ENCODE measurements at places on chromosomes 13 and 19. TPM values are rescaled to one million over a fixed set of nuclear protein-coding genes. Genes with fewer than 3 reads are reported as not detected.

GRCh38 chr13:112065521-112065866 lies 1.5 kb upstream of the SOX1 start:
- peaks cover 9% of the 10 kb centered on the region for H3K36me3 ChIP-seq
- H3K27ac ChIP-seq: no peak overlapping the region
- peak overlapping the region; percentile 45 for H3K4me3 ChIP-seq
- H3K4me1 ChIP-seq: peaks cover 7% of the 10 kb centered on the region
- no peak for DNase-seq

DNA sequence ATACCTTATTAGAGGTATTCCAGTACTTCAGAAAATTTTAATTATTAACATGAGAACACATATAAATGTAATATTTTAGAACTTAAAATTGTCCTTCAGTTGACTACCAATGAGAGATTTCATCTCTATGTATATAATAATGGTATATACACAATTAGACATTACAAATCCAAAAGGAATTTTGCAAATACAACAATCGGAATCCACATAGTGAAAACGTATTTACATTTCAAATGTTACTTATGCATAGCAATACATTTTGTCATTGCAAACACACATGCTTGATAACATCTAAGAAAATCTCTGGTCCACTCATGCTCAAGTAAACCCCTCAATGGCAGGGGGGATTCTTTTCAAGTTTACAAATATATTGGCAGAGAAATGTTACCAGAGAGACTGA lies 2345.2 kb downstream of the PCDH9 start:
- no peaks in the 10 kb centered on the region for H3K27me3 ChIP-seq
- no peak for DNase-seq
- no peaks in the 10 kb centered on the region for H3K36me3 ChIP-seq
- H3K4me1 ChIP-seq: no peaks in the 10 kb centered on the region

DNA sequence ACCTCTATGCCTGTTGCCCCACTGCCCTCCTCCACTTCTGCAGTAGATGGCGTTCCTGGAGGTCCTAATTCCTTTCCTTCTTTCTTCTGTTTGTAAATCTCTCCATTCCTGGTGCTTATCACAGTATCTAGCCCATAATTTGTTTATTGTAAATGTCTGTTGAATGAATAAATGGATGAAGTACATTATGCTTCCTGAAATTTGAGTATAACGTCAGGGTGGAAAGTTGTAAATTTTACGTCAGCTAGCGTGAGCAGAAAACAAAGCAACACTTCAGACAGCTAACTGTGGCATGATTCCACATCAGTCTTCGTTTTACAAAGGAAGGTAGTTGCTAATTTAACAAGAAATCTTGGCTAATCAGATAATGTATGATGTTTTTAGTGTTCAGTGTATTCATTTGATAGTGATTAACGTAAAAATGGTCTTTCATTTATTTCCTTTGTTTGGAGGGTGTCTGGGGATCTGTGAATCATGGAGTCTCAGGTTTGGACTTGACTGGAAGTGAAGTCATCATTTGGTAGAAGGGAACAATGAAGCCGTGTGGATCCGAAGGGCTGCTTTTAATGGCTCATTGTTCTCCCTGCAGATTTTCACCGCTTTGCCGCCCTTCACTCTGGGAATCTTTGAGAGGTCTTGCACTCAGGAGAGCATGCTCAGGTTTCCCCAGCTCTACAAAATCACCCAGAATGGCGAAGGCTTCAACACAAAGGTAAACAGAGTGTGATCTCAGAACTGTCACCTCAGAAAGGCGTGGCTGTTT lies 215.1 kb downstream of the SHISA2 start:
- no peak overlapping the region for H3K4me3 ChIP-seq
- no peak overlapping the region for H3K27ac ChIP-seq
- no peaks in the 10 kb centered on the region for H3K36me3 ChIP-seq
- peaks cover 2% of the 10 kb centered on the region for H3K27me3 ChIP-seq

DNA sequence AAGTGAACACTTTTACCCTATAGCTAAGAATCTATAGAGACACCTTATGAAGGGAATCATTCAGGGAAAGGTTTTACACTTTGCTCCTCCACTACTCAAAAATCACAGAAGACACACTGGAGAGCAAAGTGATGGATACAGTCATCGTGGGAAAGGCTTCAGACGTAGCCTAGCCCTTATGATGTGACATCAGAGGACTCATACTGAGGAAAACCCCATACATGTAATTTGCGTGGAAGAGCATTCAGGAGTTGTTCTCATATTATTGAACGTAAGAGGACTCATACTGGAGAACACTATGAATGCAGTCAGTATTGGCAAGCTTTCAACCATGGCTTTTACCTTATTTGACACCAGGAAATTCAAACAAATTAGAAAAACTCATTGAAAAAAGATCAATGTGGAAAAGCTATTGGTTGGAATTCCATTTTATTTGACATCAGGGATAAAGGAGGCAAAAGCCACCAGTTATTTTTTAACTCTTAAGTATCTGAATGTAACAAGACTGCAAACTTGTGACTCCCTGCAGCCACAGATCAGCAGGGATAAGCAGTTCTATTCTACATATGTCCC lies 16.1 kb upstream of the ZNF274 start:
- H3K4me1 ChIP-seq: no peaks in the 10 kb centered on the region
- no peak for DNase-seq
- H3K27ac ChIP-seq: no peak overlapping the region
- H3K36me3 ChIP-seq: peaks cover 23% of the 10 kb centered on the region
- H3K4me3 ChIP-seq: no peak overlapping the region

- DNase-seq: no peak
- peaks cover 9% of the 10 kb centered on the region for H3K4me1 ChIP-seq
- no peaks in the 10 kb centered on the region for H3K27me3 ChIP-seq
- peaks cover 5% of the 10 kb centered on the region for H3K36me3 ChIP-seq
- no peak overlapping the region for H3K27ac ChIP-seq
Measured at GRCh38 chr19:43605875-43606568, 5.9 kb upstream of the SRRM5 start.

DNA sequence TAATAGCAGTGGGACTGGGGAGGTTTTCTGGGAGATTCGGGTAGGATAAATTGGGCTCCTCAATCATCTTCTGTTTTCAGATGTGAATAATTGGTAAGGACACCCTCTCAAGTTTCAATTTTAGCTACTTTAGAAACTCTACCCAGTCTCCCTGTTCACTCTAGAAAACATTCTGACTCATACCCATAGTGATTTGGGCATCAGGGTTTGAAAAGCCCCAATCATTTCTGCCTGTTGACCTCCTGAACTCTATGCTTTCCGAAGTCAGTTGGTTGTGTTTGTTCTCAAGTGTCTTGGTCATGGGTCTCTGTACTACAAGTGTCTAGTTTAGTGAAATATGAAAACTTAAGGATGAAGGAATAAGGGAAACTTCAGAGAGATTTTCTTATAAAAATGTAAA lies 911.3 kb upstream of the GPC6 start:
- no peaks in the 10 kb centered on the region for H3K27me3 ChIP-seq
- H3K36me3 ChIP-seq: no peaks in the 10 kb centered on the region
- H3K4me3 ChIP-seq: no peak overlapping the region
- H3K27ac ChIP-seq: no peak overlapping the region

GRCh38 chr13:102028868-102029267 lies 373.0 kb downstream of the FGF14 start:
- H3K4me1 ChIP-seq: no peaks in the 10 kb centered on the region
- H3K36me3 ChIP-seq: no peaks in the 10 kb centered on the region
- H3K4me3 ChIP-seq: no peak overlapping the region

DNA sequence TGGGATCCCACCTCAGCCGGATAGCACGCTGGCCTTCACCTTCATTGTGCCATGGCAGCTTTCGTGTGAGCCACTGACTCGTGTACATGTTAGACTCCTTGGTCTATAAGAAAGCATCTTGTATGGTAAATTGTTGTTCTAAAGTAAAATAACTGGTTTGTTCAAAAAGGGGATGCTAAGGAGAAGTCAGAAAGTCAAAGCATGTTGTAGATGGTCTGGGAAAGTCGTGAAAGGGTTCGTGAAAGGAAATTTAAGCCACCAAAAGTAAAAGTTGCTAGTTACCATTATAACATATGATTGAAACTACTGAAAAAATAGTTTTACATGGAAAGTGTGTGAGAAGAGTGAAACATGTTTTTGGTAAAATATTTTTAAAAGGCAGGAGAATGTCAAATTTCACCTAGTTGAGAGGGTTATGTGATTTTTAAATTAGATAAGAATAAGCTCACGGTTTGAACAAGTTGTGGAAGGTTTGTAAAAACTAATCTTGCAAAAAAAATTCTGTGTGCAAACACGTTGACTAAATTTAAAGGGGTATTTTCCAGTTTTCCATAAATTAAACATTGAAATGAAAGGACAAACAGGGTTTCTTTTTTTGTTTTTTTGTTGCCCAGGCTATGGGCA lies 23.4 kb downstream of the DPRX start:
- H3K4me1 ChIP-seq: no peaks in the 10 kb centered on the region
- H3K27me3 ChIP-seq: no peaks in the 10 kb centered on the region
- H3K4me3 ChIP-seq: no peak overlapping the region
- H3K36me3 ChIP-seq: peaks cover 2% of the 10 kb centered on the region
- H3K27ac ChIP-seq: no peak overlapping the region
- no peak for DNase-seq

- peak; percentile 71 for DNase-seq
- peaks cover 22% of the 10 kb centered on the region for H3K4me1 ChIP-seq
- peak overlapping the region; percentile 73 for H3K4me3 ChIP-seq
- H3K27me3 ChIP-seq: peaks cover 2% of the 10 kb centered on the region
- peaks cover 3% of the 10 kb centered on the region for H3K36me3 ChIP-seq
Measured at GRCh38 chr19:919199-920050, 2.3 kb downstream of the KISS1R start.

DNA sequence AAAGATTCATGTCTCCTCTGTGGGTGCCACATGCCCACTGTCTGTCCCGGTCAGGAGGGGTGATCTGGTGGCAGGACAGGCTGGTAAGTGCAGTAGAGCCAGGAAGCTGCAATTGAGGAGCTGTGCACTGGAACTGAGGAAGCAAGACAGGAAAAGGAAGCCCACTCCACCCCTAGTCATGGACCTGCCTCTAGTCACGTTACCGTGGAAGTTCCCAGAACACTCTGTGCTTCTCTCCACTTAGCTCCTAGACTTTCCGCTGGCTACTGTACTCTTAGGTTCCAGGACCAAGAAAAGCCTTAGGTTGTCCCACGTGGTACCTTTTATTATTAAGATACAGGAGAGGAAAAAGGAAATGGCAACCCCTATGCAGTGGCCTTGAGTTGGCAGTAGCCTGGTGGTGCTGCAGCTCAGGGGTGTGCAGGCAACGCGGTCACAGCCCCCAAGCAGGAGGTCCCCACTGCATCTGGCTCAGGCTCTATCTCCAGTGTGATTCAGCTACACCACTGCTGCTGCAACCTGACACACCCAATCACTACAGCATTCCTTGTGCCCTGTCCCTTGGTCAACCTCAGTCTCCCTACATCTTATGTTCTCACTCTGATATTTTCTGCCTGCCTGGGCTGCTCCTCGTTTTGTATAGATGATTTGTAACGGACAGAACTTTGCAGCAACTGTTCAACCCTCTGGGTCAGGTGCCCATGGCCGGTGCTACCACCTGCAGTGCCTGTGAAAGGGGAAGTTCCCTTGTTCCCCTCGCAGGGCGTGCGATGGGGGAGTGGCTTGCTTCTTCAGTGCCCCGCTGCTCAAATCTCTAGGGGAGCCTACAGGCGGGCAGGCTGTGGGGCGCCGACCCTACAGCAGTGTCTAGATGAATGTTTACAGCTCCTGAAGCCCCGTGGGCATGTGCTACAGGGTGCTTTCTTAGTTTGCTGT lies 24.4 kb upstream of the GPR12 start:
- no peaks in the 10 kb centered on the region for H3K36me3 ChIP-seq
- H3K27ac ChIP-seq: peak overlapping the region; percentile 28
- H3K4me1 ChIP-seq: peaks cover 15% of the 10 kb centered on the region
- H3K4me3 ChIP-seq: peak overlapping the region; percentile 73
- no peaks in the 10 kb centered on the region for H3K27me3 ChIP-seq

DNA sequence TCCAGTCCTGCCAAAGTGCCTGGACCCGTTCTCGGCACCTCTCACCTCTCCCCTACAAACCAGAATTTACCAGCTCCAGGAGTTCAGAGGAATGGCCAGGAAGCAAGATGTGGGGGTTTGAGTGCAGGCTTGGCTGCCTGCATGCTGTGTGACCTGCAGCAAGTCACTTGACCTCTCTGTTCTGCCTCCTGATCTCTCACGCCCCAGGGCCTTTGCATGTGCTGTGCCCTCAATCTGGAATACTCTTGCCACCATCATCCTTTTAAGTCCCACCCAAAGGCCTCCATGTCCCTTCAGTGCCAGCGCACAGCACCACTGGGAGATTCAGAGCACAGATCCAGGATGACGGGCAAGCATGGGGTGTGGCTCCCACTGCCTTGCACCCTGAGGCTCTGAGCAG lies 43.4 kb downstream of the MYO9B start:
- H3K4me3 ChIP-seq: no peak overlapping the region
- H3K27ac ChIP-seq: no peak overlapping the region
- H3K27me3 ChIP-seq: no peaks in the 10 kb centered on the region
- H3K4me1 ChIP-seq: peaks cover 19% of the 10 kb centered on the region
- H3K36me3 ChIP-seq: peaks cover 19% of the 10 kb centered on the region

GRCh38 chr19:44647144-44647543 lies 3.4 kb downstream of the PVR start:
- peaks cover 3% of the 10 kb centered on the region for H3K36me3 ChIP-seq
- H3K4me1 ChIP-seq: peaks cover 6% of the 10 kb centered on the region
- H3K27me3 ChIP-seq: peaks cover 12% of the 10 kb centered on the region
- no peak for DNase-seq
- no peak overlapping the region for H3K4me3 ChIP-seq

- peaks cover 49% of the 10 kb centered on the region for H3K27me3 ChIP-seq
- no peak overlapping the region for H3K4me3 ChIP-seq
- no peak overlapping the region for H3K27ac ChIP-seq
- no peak for DNase-seq
- peaks cover 7% of the 10 kb centered on the region for H3K4me1 ChIP-seq
- H3K36me3 ChIP-seq: peaks cover 4% of the 10 kb centered on the region
Measured at GRCh38 chr19:33224694-33225457, 774 bp downstream of the SLC7A10 start.

GRCh38 chr19:37817180-37817981 lies 38.0 kb upstream of the ZNF573 start:
- peaks cover 16% of the 10 kb centered on the region for H3K27me3 ChIP-seq
- DNase-seq: peak; percentile 54
- peak overlapping the region; percentile 43 for H3K4me3 ChIP-seq
- peaks cover 22% of the 10 kb centered on the region for H3K36me3 ChIP-seq
- H3K4me1 ChIP-seq: no peaks in the 10 kb centered on the region
- H3K27ac ChIP-seq: no peak overlapping the region

DNA sequence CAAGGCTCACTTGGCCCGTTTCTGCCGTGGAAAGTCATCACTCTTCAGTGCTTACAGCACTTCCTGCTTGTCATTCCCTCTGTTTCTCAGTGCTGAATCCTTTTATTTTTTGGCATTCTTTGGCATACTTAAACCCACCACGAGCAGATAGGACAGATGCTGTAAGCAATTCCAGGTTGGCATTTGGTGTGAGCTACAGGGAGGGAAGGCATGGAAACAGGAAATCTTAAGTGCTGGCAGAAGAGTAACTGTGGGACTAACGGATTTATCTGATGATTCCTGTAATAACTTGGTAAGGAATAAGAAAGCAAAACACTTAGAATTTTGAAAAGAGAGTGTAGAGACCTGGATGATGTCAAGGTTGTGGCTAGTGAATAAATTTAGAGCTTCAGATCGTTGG lies 273.4 kb downstream of the GPC6 start:
- no peak overlapping the region for H3K4me3 ChIP-seq
- DNase-seq: no peak
- no peak overlapping the region for H3K27ac ChIP-seq
- H3K4me1 ChIP-seq: no peaks in the 10 kb centered on the region
- H3K27me3 ChIP-seq: no peaks in the 10 kb centered on the region

GRCh38 chr19:41302624-41303351 lies 7.2 kb upstream of the CCDC97 start:
- H3K27me3 ChIP-seq: no peaks in the 10 kb centered on the region
- peak overlapping the region; percentile 98 for H3K27ac ChIP-seq
- peak; percentile 93 for DNase-seq
- H3K36me3 ChIP-seq: peaks cover 79% of the 10 kb centered on the region

Gene OXGR1
- total RNA-seq: not detected

Gene JAK3
- total RNA-seq: 126 TPM

Gene PSG2
- total RNA-seq: not detected

Gene TMEM272
- 0.18 TPM for total RNA-seq

Gene DCT
- not detected for total RNA-seq

Gene SYNGR4
- total RNA-seq: not detected

Gene CERS1
- total RNA-seq: 0.18 TPM

All from activated CD8-positive, alpha-beta T cell treated with anti-CD3 and anti-CD28 coated beads for 36 hours (primary cell).